ENCODE measurements at places on chromosomes 1 and 21.

GRCh38 chr1:95282518-95282895, 48.5 kb downstream of the RWDD3 start:
- no peak for DNase-seq

DNA sequence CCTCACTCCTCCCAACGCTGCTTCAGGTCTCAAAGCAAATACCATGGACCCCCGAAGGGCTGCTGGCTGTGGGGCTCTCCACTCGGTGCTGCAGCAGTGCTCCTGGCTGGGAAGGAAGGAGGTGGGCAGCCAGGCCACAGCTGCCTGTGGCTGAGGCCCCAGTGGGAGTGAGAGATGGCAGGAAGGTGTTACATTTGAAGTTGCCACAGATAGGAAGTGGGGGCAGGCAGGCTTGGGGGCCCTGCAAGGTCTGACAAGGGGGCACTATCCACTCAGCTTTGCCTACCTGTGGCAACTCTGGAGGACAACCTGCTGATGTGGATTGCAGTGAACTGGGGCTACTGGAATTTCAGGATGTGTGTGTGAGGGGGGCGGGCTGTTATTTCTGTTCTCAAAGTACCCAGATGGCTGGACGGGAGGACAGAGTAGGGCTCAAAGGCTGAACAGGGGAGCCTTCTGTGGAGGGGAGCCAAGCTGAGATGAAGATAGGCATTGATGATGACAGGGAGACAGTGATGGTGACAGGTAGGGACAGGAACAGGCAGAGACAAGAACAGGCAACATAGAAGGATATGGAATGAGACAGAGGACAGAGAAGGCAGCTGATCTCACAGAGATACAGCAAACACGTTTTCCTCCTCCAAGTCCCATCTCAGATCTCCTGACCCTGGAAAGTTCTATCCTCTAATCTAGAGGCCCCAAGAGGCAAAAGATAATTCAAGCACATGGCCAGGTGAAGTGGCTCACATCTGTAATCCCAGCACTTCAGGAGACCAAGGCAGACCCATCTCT, 1.8 kb downstream of the ZNF683 start:
- no peak for DNase-seq

GRCh38 chr1:212121779-212122178, 86.2 kb downstream of the DTL start:
- no peak for DNase-seq

- DNase-seq, result no peak
Observed at GRCh38 chr1:10529091-10529490, 54.3 kb downstream of the PEX14 start.

DNA sequence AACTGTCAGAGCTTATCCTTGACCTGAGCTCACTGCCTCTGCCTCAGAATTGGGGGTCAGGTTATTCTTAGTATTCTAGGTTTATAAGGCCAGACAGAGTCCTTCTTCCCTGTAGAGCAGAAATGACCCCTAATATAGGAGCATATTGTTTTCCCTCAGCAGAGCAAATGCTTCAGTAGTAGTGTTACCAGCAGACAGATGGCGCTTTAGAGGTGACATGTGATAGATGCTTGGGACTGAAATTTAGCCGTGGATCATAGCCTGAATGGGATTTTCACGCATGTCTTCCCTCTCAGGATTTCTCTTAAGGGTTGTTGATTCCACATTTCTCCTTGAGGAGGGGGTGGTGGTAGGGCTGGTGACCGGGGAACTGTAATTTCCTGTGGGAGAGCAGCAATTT, 24.5 kb downstream of the ADARB1 start:
- DNase-seq, result no peak

DNA sequence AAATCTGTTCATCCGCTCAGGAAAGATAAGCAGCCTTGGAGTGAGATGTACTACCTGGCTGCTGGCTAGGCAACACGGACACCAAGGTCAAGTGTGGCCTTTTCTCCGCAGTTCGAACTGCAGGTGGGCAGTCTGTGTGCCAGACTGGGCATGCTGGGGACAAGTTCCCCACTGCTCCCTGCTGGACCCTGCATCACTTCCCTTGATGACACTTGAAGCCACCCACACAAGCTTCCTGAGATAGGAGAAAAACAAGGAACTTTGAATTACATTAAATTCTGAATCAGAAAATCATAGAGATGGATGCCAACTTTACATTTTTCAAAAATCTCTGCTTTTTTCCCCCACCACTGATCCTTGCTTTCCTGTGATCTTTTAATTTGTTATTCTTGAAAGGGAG, 38.3 kb downstream of the BEND5 start:
- DNase-seq, result no peak

- DNase-seq, result no peak
Observed at GRCh38 chr1:165683848-165684485, 14.4 kb downstream of the ALDH9A1 start.

DNA sequence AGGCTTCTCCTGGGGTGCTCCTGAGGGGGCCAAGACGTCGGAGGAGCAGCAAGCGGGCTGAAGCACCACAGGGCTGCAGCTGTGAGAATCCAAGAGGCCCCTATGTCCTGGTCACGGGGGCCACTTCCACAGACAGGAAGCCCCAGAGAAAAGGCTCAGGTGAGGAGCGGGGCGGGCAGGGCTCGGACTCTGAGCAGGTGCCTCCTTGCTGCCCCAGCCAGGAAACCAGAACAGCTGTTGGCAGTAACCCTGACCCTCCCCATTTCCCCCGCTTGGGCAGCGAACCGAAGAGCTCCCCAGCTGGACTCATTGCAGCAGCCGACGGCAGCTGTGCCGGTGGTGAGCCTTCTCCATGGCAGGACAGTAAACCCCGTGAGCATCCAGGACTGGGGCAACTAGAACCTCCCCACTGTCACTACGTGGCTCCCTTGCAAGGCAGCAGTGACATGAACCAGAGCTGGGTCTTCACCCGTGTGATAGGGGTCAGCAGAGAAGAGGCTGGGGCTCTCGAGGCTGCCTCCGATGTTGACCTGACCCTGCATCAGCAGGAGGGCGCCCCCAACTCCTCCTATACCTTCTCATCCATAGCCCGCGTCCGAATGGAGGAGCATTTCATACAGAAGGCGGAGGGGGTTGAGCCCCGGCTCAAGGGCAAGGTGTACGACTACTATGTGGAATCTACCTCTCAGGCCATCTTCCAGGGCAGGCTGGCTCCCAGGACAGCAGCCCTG, 625 bp downstream of the KLHDC7A start:
- DNase-seq, result no peak

GRCh38 chr1:154960446-154961136, 991 bp downstream of the PYGO2 start:
- no peak for DNase-seq

DNA sequence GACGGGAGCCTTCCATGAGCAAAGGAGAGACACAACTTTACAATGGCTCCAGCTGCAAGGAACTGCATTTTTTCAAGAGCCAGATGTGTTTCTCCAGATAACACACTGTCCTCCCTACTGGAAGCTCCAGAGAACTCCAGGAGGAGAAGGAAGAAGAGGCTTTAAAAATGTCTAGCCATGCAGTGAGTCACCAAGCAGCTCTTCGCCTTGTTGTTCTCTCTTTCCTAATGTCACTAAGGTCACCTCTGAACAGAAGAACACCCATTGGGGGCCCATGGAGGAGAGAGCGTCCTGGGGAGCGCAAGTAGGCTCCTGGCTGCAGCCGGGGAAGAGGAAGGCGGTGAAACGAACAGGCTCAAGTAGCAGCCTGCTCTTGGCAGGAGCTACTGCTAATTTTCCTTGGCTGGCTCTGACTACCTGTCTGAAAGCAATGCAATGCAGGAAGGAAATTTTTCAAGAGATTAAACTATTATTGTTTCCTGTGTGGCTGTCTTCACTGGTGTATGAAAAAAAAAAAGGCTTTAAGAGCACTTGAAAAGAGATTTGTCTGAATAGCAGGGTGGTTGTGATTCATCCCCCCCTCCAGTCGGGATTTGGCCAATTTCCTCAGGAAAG, 321.9 kb downstream of the SETD4 start:
- DNase-seq, result no peak

GRCh38 chr21:39107739-39108138, 75.5 kb downstream of the PSMG1 start:
- no peak for DNase-seq

DNA sequence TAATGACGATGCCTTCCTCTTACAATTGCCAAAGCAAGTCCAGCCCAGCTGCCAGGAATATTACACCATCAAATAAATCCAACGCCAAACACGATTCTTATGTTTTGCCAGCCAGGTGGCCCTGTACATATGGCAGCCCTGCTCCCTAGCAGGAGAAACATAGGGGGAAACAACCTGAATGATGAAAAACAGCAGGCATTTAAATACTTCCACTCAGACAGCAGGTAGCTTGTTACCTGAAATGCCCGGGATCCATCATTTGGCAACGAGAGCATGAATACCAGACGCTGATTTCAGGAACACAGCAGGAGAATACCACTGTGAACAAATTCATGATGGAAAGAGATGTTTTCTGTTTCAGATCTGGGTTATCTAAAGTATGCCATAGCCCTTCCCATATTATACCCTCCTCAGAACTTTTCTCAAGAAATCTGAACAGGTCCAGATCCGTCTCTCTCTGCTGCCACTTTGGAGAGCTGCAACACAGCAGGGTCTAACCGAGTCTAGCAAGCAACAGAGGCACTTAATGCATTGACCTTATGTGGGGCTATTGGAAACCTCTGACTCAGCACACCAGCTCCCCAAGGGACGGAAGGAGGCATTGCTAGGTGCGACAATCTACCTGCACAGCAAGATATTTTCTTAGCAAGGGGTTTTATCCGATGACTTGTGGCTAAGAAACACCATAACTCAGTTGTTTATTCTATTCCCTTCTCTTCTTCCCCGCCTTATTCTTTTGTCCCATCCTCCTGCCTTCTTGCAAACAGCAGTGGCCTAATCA, 166.3 kb downstream of the BARHL2 start:
- no peak for DNase-seq
